ENCODE measurements at places on chromosomes 4 and X.

DNA sequence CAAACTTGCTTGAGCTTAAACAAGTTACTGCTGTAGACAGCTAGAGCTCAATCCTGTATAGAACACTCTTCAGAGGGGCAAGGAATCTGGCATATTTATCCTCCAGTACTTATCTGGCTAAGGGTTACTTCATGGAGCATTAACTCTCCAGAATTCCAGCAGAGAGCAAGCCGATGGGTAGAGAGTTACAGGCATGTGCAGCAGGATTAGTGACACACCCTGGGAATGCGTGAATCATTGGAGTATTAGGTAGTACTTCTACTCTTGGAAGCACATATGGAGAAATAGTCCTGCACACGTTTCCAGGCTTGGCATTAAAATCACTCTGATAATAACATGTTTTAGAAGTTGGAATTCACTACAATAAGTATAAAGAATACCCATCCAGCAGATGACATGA lies 35.4 kb downstream of the GRXCR1 start:
- DNase-seq = no peak

DNA sequence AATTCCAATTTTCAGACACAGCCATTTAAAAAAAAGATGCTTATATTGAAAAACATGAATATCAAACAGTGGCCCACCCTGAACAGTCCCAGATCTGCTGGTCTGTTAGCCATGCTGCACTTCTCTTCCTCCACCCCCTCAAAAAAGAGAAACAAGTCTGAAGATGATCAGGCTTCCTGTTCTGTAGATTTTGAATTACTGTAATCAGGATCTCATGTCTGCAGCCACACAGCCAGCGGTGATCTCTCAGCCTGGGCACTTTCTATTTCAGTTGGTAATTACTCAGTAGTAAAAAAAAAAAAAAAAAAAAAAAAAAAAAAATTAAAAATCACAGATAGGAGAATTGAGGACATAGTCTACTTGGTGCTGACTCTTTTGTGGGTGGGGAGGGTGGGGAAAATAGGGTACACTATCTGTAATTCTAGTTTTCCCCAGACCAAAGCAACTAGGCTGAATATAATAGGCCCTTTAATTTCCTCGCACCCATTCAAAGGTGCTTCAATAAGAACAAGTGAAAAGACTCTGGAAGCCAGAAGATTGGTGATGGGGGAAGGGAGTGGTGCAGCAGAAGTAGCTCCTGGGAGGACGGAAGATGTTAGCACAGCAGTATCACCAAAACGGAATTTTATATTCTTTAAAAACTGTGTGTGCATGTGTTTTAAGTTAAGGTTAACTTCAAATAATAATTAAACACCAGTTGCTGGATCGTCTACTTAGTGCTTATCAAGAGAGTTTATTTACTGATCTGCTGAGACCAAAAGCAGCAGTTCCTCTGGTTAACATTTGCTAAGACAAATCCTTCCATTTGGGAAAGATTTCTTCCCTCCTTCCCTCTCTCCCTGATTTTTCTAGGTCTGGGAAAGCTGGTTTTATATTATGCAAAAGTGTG lies 47.0 kb downstream of the SPRY1 start:
- DNase-seq = no peak

GRCh38 chr4:27068151-27068867 lies 207.7 kb downstream of the STIM2 start:
- DNase-seq = no peak

GRCh38 chr4:81427344-81427821 lies 44.3 kb downstream of the RASGEF1B start:
- DNase-seq = no peak

- no peak for DNase-seq
Measured at GRCh38 chrX:121254336-121254735, 206.9 kb downstream of the GLUD2 start.

- DNase-seq = peak; percentile 81
Measured at GRCh38 chr4:78784236-78784865, 8.2 kb downstream of the BMP2K start.

DNA sequence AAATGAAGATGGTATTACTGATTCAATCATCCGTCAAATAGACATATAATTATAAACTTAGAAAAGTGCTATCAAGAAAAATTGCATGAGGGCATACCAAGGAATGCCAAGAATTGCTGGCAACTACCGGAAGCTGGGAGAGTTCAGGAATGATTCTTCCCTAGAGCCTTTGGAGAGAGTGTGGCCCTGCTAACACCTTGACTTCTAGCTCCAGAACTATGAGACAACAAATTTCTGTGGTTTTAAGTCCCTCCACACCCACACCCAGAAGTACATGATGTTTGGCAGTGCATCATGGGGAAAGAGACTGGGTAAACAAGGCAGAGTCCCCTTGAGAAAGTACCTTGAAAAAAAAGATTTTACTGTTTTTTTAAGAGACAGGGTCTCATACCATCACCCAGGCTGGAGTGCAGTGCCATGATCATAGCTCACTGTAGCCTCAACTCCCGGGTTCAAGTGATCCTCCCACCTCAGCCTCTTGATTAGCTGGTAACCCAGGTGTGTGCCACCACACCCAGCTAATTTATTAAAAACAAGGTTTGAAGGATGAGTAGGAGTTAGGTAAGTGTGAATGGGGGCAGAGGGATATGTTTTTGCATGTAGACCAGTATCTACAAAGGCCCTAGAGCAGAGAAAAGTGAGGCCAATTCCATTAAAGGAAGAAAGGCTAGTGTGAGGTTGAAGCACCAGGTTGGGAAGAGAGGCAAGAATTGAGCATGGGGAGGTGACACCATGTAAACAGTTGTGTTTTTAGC lies 53.1 kb downstream of the GSX2 start:
- peak; percentile 72 for DNase-seq

- no peak for DNase-seq
Measured at GRCh38 chr4:19941434-19941833, 310.3 kb upstream of the SLIT2 start.

DNA sequence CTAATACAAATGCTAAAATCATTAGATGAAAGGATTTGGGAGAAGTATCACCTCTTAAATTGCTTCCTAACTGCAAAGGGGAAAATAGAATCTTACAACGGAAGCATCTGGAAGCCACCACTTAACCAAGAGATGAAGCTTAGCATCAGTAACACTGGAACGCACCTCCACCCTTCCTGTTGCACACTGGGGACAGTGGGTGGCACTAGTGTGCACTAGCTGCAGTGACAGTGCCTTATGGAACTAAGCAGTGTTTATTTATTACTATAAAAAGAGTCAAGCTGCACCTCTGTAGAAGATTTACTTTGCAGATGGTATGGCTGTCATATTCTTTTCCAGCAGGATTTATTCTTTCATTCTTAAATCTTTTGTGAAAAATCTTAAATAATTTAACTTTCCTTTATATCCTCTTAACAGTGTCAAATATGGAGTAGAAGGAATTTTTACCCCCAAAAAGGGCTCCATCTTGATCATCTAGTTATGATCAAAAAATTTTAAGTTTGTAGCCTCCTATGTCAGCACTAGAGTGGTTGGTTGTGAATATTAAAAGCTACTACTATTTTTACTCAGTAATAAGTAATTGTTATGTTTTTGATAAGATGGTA lies 76.7 kb downstream of the SCD5 start:
- peak; percentile 50 for DNase-seq

DNA sequence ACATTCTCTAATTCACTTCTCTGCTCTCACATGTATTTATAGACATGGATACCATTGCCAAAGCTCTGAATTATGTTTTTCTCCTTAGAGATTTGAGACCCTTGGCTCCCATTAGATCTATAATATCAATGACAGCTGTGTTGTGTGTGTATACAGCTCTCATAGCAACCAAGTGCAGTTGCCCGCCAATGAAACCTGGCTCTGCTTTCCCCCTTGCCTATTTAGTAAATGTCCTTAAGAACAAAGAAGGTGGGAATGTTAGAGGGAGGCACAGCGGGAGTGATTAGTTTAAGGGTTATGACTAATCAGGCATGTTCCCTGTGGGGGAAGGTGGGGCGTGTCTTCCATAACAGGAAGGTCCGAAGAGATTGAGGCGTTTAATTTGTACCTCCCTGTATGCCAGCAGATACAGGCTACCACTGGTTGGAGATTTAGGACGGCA lies 100.5 kb upstream of the TBC1D9 start:
- peak; percentile 52 for DNase-seq

Data from fibroblast of skin of scalp (primary cell).